ENCODE measurements at places on chromosomes 11 and 22. TPM values are rescaled to one million over a fixed set of nuclear protein-coding genes. Genes with fewer than 3 reads are reported as not detected.

The ZFP91 gene
- total RNA-seq = 14.8 TPM

The BIRC3 gene
- total RNA-seq = 7.0 TPM

The ESAM gene
- 5.4 TPM for total RNA-seq

The TYR gene
- not detected for total RNA-seq

The TMPRSS6 gene
- not detected for total RNA-seq

The TRIM29 gene
- under 0.01 TPM for total RNA-seq

The TLCD5 gene
- total RNA-seq = 8.3 TPM

The CBY1 gene
- 4.6 TPM for total RNA-seq

The SCUBE1 gene
- 1.3 TPM for total RNA-seq

GRCh38 chr11:76823481-76824028, 37.2 kb upstream of the ACER3 start:
- DNase-seq = no peak

- DNase-seq = no peak
These were observed 52.0 kb upstream of the CHRNA10 start for GRCh38 chr11:3723014-3723708.

DNA sequence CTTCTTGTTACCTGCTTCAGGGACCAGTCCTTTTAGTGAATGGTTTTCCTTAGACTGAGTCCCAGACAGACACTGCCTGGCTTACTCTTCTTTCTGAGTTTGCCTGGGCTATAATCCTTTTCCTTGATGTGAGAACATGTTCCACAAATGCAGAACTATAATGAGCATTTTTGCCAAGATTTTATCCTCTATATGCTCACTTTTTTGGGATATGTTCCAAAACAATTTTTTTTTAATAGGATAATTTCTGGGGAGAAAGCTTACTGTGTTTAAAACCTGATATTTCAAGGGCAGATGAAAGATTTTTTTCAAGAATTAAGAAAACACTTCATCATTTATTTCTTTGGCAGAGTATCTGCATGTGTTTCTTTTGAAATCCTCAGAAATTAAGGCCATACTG, 110.0 kb upstream of the TENM4 start:
- DNase-seq = no peak

DNA sequence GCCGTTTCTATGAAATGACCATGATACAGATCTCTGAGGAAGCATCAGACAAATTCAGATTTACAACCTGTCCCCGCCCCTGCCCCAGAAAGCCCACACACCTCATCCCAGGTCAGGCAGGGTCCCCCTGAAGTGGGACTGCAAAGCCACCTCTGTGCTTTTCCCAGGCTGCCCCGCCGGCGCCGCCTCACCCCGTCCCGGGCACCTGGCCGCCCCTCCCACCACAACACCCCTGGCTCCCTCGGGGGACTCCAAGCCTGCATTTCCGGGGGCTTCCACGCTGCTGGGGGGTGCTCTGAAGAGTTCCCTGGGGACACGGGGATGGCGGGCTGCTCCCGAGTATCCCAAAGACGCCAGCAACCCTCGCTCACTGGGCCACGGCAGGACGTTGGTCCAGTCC, 23.2 kb downstream of the DRD4 start:
- no peak for DNase-seq

GRCh38 chr11:1854132-1854948, 1.5 kb downstream of the LSP1 start:
- no peak for DNase-seq

DNA sequence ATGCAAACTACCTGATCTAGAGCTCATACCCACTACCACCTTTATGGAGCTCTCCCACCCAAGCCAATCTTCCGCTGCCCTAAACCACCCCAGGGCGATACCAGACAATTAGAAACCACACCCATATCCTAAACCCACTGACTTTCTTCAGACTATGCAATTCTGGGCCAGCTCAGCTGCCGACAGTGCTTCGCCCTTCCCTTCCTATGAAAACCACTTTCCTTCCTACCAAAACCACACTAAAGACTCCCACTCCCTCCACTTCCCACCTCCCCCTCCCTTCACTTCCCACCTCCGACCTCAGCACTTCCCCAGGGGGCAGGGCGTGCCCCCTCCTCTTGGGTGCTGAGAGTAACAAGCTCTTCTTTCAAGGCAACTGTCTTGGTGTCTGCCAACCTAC, 25.1 kb downstream of the B3GAT1 start:
- no peak for DNase-seq

GRCh38 chr22:26551568-26551967, 38.4 kb downstream of the TPST2 start:
- DNase-seq = no peak

- DNase-seq = no peak
These were observed 8.9 kb upstream of the PTPRJ start for GRCh38 chr11:47971501-47971900.

DNA sequence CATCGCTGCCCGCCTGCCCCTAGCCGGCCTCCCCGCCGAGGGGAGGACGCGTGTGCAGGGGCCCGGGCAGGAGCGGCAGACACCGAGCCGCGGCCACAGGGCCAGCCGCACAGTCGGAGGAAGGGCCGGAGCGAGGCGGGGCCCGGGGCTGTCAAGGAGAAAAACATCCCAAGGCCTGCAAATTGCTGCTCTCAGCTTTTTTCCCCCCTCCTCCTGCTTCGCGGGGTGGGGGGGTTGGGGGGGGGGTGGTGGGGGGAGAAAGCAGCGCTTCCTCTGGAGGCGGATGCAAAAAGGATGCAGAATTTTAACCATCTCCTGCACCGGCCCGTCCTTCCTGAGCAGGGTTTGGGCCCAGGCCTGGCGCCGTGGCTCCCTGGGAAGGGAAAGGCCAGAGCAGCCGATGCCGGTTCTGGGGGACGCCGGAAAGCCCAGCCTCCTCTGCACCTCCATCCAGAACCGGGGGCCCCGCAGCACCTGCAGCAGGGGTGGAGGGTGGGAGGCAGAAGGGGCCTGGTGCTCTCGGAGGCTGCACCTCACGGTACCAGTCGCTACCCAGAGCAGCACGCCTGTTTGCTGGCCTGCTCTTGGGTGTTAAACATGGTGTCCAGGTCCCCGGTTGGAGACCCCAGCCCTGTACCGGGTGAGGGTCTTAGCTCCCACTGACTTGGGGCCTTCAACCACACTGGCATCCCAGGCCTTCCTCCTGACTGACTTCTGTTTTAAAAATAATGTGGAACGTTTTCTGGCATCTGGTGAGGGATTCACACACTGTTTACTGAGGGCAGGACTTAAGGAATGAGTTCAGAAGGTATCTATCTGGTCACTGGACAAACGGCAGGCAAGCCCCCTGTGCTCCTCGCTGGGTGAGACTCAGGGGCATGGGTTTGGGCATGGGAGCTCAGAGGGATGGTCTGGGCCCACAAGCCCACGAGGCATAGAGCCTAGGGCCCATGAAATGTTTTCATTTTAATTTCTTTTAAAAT, 77.4 kb upstream of the WNT7B start:
- peak; percentile 44 for DNase-seq

DNA sequence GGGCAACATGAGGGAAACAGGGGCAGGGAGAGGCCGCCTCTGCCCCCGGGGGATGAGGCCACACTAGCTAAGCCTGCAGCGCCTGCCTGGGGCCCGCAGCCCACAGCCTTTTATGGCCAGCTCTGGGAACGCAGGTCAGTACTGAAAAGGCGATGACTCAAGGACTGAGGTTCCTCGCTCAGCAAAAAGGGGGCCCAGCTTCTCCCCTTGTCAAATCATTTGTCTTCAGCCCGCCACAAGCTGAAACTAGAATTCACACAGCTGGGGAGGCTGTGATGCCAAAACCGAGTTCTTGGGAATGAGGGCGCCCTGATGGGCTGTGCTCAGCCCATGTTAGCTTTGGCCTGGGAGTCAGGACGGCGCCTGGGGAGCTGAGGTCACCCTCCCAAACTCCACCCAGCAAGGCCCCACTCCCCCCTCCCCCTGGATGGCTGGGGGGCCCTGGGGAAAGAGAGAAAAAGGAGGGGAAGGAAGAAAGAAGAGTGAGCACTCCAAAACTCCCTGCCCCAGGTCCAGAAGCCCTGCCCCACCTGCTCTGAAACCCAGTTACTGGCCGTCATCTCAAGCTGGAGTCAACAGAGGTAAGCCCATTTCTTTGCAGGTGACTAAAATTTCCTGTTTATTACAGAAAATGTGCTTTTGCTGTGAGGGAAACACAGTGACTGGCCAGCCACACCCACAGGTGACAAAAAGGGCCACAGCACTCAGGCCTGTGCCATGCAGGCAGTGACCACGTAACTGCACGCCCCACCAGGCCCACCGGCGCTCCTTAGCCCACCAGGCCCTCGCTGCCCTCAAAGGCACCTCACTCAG, 13.7 kb downstream of the EHD1 start:
- DNase-seq = no peak

DNA sequence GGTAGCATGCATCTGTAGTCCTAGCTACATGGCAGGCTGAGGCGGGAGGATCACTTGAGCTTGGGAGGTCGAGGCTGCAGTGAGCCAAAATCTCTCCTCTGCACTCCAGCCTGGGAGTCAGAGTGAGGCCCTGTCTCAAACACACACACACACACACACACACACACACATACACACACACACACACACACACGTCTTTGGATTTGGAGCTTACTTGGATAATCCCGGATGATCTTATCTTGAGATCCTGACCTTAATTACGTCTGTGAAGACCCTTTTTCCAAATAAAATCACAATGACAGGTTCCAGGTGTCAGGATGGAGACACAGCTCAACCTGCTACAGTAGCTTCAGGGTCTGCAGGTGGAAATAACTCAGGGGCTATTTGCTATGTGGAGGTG, 1.1 kb downstream of the UPB1 start:
- DNase-seq = no peak

DNA sequence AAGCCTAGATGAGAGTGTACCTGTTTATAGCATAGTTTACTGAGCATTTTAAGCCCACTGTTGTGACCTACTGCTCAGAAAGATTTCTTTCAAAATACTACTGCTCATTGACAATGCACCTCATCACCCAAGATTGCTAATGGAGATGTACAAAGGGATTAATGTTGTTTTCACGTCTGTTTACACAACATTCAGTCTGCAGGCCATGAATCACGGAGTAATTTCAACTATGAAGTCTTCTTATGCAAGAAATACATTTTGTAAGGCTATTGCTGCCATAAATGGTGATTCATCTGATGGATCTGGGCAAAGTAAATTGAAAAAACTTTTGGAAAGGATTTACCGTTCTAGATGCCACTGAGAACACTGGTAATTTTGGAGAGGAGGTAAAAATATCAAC, 112.9 kb downstream of the KIF18A start:
- no peak for DNase-seq

DNA sequence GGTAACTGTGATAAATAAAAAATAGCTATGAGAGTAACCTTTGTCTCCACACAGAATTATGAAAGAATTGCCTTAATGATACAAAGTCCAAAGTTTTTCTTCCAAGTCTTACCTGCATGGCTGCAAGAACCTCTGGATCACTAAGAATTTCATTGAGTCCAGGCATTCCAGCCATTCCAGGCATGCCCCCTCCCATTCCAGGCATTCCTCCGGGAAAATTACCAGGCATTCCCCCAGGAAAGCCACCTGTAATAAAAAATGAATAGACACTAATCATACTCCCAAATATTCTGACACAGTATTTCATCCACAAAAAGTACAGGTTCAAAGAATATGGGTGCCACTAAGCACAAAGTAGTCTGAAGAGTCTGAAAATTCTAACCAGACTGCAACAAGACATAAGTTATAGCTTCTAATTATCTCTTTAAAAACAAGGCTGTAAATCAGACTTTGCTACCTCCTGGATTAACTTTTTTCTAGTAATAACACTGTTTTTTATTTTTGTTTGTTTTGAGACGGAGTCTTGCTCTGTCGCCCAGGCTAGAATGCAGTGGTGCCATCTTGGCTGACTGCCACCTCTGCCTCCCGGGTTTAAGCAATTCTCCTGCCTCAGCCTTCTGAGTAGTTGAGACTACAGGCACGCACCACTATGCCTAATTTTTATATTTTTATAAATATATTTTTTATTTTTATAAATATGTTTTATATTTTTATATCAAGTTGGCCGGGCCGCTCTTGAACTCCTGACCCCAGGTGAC, 8.0 kb upstream of the SLC25A17 start:
- DNase-seq = no peak

- DNase-seq = no peak
These were observed 1.7 kb downstream of the UVRAG start for GRCh38 chr11:75816561-75817239.

DNA sequence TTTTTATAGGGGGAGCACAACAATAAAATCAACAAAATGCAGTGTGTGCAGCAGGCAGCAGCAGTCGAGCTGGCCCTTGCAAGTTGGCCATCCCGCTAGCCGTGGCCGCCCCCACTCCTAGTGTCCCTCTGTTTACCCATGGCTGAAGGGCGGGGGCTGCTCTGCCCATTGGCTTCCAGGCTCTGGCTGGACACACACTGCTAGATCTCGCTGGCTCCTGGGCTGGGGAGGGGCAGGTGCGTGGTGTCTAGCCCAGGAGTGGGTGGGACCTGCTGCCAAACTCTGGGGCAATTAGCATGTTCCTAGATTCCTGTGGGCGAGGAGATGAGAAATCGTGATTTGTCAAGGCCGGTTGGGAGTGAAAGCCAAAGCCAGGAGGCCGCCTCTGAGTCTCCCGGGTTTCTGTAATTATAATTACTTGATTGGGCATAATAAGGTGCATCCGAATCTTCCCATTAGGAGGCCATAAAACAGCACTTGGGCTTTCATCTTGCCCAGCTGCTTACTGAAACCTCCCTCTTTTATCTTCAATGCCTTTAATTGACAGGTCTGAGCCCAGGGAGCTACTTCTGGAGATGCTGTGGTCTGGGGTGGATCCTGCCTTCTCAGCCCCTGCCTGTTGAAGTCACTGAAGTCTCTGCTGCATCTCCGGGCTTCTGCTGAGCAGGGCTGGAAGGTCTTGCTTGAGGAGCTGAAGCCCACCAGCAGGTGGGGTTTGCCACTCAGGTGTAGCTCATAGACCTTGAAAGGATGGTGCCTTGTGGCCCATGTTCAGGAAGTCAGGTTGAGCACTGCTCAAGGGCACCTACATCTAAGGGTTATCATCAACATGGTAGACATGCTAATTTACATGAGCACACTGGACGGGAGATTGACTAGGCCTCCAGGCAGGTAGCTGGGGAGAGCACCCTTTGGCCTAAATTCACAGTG, 44.5 kb upstream of the DKK3 start:
- DNase-seq = no peak

GRCh38 chr11:102836290-102836875, 7.0 kb downstream of the MMP3 start:
- DNase-seq = no peak

- DNase-seq = no peak
These were observed 35.7 kb downstream of the SFI1 start for GRCh38 chr22:31532060-31532459.

DNA sequence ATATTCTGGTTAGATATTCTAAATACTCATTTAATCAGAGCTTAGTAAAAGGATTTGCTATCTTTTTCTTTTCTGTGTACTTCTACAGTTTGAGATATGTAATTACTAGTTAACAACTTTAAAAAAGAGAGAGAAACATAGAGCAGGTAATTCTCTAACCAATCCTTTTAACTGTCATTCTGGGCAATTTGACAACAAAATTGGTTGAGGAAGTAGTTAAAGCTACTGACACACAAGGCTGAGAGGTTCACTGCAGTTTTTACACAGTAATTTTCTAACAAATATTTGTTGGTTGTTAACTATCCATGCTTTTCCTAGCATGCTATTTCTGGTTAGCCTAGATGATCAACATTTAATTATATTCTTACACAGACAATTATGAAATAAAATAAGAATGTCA, 3.6 kb downstream of the SOX6 start:
- no peak for DNase-seq
